ELR (cell line): ENCODE measurements at places on chromosomes 6 and 20.

DNA sequence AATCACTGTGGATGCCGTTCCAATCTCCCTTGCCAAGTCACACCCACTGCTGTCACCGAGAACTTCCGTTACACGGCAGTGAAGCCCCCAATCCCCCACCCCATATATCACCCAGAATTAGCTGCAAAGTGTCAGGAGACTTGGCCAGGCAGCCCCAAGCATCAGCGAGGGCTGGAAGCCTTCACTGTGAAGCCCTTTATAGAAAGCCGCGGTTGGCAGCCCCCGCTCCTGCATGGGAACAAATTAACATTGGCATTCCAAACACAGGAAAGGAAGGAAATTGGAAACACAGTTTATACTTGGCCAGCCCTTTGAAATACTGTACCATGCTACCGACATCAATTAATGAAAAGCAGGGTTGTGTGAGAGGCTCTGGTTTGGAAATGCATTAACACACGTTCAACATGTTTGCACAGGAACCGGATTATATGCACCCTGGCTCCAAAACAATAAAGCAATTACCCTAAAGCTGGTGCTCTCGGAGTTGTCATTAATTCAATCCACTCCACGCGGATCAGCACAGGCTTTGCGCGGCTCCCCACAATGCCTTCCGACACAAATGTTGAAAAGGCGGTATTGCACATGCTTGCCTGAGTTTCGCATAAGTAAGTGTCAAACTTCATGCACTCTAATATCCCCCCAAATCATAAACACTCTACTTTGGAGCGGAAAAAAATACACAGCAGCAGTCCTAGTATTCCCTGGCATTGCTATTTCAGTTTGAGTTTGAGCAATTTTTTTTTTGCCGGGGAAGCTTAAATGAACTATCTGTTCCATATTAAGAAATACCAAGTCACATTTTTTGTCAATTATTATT lies 7.1 kb downstream of the BMP7 start:
- DNase-seq: no peak

GRCh38 chr20:33846291-33846935 lies 35.3 kb downstream of the CHMP4B start:
- DNase-seq: no peak

DNA sequence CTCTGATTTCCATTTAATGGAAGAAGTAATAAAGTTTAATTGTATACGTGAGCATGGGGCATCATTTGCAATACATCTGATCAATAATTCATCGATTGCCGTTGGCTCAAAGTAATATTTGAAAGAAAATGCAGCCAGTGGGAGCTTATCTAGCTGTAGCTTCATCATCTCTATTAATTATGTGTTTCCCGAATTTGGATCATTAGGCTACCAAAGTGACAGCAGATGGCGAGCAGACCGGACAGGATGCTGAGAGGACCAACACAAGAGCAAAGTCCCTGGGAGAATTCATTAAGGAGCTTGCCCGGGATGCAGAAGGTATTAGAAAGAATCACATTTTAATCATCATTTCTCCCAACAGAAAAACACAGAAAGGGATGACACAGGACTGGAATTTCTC lies 327.1 kb downstream of the ARHGAP18 start:
- no peak for DNase-seq

GRCh38 chr6:51019806-51020205 lies 201.1 kb downstream of the TFAP2B start:
- DNase-seq: no peak

DNA sequence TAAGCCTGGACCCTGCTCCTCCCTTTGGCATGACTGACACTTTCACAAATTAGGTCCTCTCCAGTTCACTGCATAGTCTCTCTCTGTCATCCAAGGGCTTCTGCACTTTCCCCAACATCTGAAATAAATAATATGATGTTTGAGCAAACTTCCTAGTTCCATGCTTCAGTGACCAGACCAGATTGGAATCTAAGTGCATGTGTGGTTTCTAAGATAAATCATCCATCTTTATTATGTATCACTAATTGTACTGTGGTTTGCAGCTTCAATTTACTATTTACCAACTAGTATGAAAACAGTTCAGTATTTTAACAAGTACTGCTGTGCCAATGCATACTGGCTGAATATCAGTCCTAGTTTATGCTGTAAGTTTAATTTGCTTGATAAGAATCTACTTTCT lies 18.7 kb downstream of the SESN1 start:
- DNase-seq: peak; percentile 23

GRCh38 chr20:63196768-63197470 lies 19.0 kb downstream of the YTHDF1 start:
- DNase-seq: no peak

DNA sequence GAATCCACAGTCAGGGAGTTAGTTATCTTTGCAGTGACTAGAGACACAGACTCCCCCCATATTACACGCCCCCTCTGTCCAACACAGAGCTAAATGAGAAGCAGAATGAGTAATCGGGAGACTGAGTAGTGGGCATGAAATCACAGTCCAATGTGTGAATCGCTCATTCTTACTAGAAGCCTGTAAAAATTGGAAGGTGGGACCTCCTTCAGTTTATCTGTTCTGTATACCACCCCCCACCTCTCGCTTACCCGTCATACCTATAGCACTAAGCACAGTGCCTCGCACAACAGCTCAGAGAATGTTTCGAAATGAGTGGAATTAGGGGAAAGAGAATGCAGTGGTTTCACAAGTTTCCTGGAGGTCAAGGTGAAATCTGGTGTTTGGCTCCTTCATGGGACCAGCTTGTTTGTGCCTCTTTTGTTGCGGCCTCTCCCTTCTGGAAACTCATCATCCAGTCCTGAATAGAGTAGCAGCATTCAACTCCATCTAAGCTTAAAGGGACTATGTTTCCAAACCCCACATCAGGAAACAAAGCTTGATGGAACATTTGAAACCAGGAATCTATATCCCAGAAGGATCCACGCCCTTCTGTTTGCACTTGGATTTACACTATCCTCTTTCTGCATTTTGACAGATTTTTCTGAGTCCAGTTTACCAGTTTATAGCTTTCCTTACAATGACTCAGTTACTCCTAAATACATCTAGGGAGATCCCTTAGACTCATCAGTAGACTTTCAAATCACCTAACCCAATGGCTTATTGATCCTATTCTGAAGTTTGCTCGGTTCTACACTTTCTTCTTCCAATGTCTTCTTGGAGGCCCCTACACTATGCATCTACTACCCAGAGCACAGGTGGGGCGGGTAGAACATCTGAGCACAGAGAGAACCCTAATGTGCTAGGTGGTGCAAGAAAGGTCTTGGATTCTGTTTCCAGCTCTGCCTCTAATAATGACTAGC lies 59.2 kb upstream of the PIM1 start:
- DNase-seq: no peak

DNA sequence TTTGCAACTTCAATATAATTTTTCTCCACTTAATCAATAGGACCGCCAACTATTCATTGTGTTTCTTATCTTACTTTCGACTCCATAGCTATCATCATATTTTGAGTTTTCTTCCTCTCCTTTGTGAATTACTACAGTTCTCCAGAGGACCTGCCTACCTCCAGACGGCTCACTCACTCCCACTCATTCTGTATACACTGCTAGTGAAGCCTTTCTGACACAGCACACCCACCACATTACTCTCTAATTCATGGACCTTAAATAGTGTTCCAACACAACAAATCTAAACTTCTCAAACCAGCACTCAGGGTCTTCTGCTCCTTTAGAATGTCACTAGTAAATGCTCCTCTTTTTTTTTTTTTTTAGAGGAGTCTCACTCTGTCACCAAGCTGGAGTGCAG lies 23.8 kb downstream of the FKBP5 start:
- DNase-seq: peak; percentile 30

DNA sequence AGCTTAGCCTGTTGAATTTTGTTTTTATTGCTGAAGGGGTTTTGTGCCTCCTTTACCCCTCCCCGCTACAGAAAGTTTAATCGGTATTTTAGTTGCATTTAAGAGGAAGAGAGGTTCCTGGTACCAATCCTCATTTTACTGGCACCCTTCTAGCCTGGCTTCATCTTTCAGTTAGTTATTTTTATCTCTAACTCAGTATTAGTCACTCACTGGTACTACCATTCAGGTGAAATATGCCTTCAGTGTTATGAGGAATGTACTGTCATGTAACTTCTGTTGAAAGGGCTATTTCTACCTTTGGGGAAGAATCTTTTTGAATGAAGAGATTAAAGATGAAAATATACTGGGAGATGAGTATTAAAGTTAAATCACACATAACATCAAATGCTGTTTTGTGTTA lies 211.8 kb downstream of the CDKAL1 start:
- DNase-seq: no peak

GRCh38 chr6:33781131-33781975 lies 7.6 kb downstream of the LEMD2 start:
- DNase-seq: peak; percentile 86

GRCh38 chr6:138848461-138848860 lies 52.6 kb downstream of the ECT2L start:
- DNase-seq: no peak

GRCh38 chr20:60752741-60753420 lies 499.2 kb upstream of the CDH4 start:
- DNase-seq: no peak

- peak; percentile 44 for DNase-seq
Observed at GRCh38 chr6:118890997-118891790, 2.8 kb upstream of the ASF1A start.

GRCh38 chr6:111758608-111759329 lies 114.5 kb downstream of the FYN start:
- DNase-seq: no peak

GRCh38 chr6:89758830-89759229 lies 60.8 kb downstream of the MDN1 start:
- no peak for DNase-seq

- peak; percentile 46 for DNase-seq
Observed at GRCh38 chr20:56995635-56996075, 270.8 kb downstream of the BMP7 start.

DNA sequence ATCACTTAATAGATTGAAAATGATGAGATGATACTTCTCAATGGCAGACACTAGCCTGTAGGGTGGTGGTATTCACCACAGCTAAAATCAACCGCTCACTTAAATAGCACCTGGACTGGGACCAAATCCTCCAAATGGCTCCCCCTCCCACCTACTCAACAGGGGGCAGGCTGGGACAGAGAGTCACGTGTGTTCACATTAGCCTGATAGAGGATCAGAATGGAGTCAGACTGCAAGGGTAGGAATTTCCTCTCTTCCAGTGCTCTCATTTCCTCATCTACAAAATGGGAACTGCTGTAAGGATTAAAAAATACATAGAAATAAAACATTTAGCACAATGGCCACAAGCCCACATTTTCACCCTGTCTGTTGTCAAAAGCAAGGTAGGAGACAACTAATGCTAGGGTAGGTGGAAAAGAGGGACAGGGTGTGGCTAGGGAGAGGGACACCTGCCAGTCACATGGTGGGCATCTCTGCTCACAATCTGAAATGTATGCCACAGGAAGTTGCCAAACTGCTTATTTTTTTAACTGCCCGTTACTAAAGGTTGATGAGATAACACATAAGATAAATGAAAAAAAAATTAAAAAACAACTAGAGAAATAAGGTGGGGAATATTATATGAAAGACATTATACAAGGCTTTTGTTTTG lies 55.3 kb downstream of the BACH2 start:
- DNase-seq: no peak

DNA sequence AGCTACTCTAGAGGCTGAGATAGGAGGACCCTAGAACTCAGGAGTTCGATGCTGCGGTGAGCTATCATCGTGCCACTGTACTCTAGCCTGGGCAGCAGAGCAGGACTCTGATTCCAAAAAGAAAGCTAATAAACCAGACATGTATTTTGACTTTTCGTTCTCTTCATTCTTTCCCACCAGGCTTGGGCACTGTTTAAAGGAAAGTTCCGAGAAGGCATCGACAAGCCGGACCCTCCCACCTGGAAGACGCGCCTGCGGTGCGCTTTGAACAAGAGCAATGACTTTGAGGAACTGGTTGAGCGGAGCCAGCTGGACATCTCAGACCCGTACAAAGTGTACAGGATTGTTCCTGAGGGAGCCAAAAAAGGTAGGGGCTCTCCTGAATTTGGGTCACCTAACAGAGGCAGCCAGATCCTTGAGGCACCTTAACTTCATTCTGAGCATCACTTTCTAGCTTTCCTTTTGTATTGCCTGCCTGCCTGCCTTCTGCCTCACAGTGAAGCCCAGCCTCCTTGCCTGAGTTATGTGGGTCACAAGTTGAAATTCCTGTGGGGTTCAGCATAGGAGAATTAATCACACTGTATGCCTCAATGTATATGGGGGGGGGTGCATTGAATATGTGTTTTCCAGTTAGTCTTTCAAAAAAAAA lies 3.2 kb downstream of the IRF4 start:
- no peak for DNase-seq

GRCh38 chr20:49523767-49524360 lies 41.4 kb upstream of the KCNB1 start:
- no peak for DNase-seq

- DNase-seq: no peak
Observed at GRCh38 chr6:18753076-18753475, 365.9 kb downstream of the RNF144B start.

DNA sequence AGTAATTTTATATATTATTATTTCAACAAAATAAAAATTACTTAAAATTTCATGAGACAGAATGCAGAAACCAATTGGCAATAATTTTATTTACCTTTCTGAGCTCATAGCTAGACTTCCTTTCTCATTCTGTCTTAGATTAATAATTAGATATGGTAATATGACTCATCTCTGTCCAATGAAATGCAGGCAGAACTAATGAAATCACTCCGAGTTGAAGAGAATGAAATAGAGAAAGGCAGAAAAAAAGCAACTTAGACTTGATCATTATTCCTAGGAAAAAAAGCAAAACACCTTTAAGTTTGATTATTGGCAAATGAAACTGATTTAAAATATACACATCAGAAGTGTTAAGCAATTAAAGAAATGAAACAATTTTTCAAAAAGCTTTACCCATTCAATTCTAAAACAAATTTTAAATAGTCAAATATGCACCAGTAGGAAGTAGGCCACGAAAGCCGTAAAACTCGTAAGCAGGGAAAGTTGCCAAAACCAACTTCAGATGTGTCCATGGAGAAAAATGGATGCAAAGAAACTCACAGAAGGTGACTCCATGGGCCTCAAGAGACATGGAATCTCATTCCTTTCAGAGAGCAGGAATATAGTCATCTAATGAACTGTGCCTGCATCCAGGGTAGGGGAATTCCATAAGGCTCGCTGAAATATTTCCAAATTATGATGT lies 293.8 kb upstream of the RGS17 start:
- peak; percentile 30 for DNase-seq

DNA sequence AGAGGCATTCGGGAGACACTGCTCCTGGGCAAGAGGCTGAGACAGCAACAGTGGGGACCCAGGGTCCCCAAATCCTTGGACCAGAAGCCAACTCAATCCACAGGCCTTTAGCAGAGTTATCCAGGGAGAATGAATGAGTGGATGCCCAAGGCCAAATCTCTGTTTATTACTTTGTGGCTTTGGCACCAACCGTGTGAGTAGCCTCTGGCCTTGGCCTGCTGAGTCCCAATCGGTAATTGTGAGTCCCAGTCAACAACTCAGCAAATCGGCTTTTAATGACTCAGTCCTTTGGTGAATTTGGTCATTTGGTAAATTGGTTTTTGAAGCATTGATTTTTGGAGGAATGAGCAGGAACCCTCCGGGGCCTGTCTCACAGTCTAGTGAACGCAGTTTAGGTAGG lies 29.1 kb upstream of the ECI2 start:
- peak; percentile 17 for DNase-seq

GRCh38 chr6:44538807-44539201 lies 151.3 kb downstream of the CDC5L start:
- DNase-seq: no peak
